Stimulated activated CD4-positive, alpha-beta T cell treated with anti-CD3 and anti-CD28 coated beads, Interleukin-12 subunit alpha, Interleukin-12 subunit beta, amount 100 ng/mL, for 4 hours (primary cell): ENCODE measurements at places on chromosomes 11 and 22.

- no peak for DNase-seq
Observed at GRCh38 chr11:36110668-36111410, 167.0 kb downstream of the LDLRAD3 start.

GRCh38 chr11:31822175-31822926 is 11.2 kb upstream of the PAX6 start:
- DNase-seq = no peak

GRCh38 chr11:12762278-12762677 is 88.1 kb downstream of the TEAD1 start:
- no peak for DNase-seq

DNA sequence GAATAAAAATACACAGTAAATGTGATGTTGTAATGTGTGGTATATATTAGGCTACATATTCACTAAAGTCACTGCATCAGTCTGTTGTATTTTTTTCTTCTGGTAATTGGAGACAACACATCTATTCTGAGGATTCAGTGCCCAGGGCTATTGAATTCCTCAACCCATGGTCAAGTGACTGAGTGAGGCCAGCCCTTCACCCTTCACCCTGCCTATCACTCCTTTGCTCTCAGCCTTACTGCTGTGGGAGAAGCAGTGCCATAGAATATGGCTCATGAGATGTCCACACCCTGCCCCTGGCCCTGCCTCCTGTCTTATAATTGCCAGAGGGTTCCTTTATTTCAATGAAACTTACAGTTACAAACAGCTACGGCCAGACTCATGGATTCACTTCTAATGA is 295.6 kb downstream of the NTM start:
- DNase-seq = no peak

GRCh38 chr11:12725055-12725862 is 51.0 kb downstream of the TEAD1 start:
- no peak for DNase-seq

DNA sequence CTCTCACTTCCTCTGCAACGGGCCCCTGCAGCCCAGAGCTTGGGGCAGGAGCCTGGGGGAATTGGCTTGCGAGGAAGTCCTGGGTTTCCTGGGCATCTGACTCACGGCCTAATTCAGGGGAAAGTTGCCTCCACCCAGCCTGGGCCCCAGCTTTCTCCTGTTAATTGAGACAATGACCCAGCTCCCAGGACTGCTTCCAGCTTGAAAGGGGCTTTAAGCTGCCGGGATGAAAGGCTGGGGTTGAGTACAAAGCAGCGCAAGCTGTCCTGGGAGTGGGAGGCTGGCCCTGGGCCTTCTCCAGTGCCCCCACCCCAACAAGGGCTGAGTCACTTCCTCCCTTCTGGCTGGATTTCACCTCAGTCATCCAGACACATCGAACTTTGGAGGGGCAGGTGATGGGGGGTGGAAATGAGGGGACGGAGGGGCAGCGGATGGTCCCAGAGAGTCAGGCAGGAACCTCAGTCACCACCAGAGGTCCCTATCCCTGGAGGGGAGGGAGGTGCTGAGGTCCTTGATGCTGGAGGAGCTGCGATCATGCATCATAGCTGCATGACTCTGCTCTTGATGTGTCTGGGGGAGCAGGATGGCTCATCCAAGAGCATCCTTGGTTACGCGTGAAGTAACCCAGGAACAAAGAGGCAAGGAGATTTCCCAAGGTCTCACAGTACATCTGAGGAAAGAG is 30.1 kb upstream of the OAF start:
- DNase-seq = no peak

GRCh38 chr22:42919199-42919598 is 62.1 kb upstream of the ARFGAP3 start:
- DNase-seq = no peak

DNA sequence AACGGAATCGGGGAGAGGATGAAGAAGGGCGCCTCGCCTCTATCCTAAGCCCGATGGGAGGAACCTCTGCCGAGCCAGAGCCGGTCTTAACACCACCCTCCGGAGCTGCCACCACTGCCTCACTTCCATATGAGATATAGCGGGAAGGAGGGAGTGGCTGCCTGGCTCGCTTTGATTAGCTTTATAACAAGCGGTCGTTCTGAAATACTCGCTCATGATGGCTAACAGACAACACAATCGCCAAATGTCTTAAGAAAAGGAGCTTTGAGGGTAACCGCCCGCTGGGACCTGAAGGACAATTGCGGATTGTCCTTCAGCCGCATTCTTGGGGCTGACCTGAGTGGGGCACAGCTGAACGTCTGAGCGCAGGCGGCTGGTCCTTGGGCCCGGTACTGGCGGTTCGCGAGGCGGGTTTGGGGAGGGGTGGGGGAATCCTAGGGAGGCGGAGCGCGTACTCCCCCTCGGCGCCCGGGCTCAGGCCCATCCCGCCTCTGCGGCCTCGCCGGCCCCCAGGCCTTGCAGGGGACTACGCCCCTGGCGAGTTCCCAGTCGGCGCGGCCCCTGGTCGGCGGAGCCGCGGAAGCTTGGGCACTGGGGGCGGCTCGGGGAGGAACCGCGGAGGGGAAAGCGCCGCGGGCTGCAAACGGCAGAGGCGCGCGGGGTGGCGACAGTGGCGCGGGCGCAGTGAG is at the start of gene PLAAT5:
TSS of gene PLAAT5 (minus strand) at position 617 of the 689 bp plus-strand sequence. CDS start at position 484, 133 bp downstream.
- DNase-seq = peak; percentile 22
